CD4-positive, alpha-beta T cell treated with Interleukin-17A for 1 hour (primary cell): ENCODE measurements at places on chromosomes 13 and 19.

DNA sequence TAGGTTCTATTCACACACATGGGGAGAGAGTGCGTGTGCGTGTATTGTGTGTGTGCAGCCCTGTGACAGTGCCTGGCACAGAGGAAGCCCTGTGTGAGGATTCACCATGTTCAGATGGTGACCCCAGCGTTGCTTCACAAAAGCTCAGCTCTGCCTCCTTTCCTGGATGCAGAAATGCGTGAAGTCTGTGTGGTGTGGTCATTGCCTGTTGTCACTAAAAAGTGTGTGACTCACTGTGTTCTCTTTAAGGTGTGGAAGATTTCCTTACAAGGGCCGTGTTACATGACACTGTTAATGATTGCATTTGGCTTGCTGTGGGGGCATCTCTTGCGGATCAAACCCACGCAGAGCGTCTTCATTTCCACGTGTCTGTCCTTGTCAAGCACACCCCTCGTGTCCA is 19.5 kb upstream of the DCUN1D2 start:
- DNase-seq: no peak

DNA sequence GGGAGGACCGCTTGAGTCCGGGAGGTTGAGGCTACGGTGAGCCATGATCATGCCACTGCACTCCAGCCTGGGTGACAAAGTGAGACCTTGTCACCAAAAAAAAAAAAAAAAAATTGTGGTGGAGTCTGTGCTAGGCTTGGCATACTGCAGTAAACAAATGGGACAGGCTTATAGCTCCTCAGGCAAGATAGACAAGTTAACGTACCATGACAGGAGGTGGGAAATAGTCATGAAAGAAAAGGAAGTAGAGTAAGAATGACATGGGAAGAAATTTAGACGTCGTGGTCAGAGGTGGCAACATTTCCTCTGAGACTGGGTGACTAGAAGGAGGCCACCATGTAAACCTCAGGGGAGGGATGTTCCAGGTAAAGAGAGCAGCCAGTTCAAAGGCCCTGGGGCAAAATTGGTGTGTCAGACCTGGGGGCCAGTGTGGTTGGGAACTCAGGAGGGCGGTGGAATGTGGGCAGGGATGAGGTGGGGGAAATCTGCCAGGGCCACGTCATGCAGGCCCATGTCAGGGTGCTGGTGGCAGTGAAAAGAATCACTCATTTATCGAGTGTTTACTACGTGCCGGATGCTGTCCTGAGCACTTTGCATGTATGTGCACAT is 5.6 kb downstream of the SNRPA start:
- peak; percentile 36 for DNase-seq

- DNase-seq: no peak
Observed at GRCh38 chr13:29589234-29589633, 6.3 kb downstream of the SLC7A1 start.

GRCh38 chr13:59651479-59651878 is 512.2 kb downstream of the DIAPH3 start:
- DNase-seq: no peak

DNA sequence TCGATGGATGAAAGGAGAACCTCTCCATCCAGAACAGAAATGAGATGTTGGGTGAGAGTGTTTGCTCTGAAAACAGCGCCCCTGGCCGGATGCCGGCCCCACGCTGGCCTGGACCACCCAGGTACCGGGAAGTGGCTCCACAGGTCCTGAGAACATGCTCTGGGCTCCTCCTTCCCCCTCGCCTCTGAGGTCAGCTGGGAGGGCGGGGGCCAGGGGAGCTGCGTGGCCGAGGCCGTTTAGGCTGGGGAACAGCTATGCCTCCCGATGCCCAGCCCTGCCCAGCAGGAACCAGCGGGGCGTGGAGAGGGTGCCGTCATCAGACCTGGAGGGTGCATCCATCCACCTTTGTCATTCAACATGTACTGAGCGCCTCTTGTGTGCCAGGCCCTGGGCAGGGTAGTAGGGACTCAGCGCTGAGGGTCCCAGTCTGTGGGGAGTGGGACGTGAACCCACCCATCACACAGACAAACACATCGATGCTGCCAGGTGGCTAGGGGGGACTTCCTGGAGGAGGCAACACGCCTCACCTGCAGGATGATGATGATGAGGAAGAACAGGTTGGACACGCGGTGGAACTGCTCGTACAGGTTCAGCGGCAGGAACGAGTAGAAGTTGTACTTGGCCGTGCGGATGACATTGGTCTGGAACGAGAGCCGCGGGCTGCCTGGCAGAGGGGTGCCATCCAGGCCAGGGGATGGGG is 4.2 kb downstream of the ATP8B3 start:
- DNase-seq: no peak

GRCh38 chr13:32733690-32734089 is 147.4 kb downstream of the PDS5B start:
- no peak for DNase-seq

- DNase-seq: no peak
Observed at GRCh38 chr13:23766939-23767338, 122.3 kb downstream of the MIPEP start.

DNA sequence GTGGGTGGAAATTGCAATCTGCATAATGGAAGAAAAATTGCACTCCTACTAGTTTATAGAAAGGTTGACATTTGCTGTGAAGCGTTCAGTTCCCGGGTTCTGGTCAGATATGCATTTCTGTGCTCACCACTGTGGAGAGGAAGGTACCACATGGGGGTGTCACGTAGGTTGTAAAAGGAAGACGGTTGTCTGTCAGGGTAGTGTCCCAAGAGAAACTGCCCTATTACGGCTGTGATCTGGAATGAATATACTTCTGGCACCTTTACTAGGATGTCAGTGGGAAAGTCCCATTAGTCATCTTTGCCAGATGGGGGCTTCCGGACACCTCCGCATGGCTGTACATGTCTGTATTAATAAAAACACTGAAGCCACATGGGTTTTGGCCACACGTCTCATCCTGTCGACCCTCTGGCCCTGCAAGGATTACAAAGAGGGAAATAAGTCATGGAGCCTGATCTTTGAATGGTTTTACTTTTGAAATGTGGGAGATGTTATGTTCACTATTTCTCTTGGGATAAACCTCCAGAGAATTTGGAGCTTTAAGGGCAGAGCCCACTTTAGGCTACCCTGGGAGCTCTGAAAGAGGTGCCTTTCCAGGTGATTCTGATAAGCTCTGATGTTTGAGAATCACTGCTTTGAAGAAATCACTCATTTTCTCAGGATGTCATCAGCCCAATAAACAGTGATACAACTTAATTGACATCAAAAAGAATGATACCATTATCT is 133.9 kb downstream of the AKAP11 start:
- DNase-seq: peak; percentile 67

GRCh38 chr13:95247852-95248251 is 53.4 kb downstream of the ABCC4 start:
- no peak for DNase-seq
